ENCODE measurements at places on chromosomes 7 and 10.

- no peak for ATAC-seq
These were observed 175.5 kb upstream of the PLXDC2 start for GRCh38 chr10:19640566-19641263.

GRCh38 chr10:47050618-47051455 is 139.6 kb downstream of the PTPN20 start:
- ATAC-seq: no peak

GRCh38 chr10:89414146-89414878 is at the start of gene IFIT5:
IFIT5 (plus strand) TSS chr10:89414568; CDS start chr10:89414799, 231 bp downstream.
- ATAC-seq: peak; percentile 91

- no peak for ATAC-seq
These were observed 428.8 kb upstream of the C7orf33 start for GRCh38 chr7:148161776-148162175.

DNA sequence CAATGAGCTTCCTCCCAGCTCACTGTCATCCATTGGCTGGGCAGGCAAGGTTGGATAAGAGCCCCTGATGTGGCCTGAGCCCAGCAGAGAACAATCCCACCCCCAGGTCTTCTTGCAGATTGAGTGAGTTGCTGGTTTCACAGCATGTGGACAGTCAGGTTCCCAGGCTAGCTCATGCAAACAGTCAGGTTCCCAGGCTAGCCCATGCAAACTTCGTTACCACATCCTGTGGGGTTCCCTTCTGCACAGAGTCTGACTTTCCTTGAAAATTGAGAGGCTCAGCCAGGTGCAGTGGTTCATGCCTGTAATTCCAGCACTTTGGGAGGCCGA is 67.1 kb downstream of the TMEM130 start:
- ATAC-seq: peak; percentile 10

DNA sequence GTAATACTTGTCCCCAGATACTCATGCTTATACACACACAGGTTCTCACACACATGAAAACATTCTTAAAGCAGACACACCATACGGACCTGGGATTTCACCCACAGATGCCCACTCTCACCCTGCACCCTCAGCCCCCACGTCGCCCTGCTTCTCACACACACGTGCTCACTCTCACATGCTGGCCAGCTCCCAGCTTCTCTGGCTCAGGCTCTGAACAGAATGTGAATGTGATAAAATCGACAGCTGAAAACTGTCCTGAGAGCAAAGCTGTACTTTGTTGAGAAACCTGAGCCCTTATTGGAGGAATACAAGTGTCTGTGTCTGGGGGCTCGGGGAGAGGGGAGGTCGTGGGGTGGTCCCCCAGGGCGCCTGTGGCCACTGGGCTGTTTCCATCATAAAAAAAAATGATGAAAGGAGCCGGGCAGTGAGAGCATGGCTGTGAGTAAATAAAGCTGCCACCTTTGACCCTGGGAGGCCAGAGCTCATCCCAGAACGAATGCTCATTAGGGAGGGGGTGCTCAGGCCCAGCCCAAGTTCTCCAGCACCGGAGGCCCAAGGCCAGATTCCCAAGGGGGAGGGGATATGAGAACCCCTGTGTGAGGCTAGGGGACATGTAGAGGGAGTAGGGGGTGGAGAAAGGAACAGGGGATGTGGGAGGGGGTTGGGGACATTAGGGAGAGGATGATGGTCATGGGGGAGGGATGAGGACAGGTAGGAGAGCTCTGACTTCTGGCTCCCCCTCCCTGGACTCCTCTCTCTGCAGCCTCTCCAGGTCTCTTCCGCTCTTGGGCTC is 18.1 kb upstream of the TLX1 start:
- ATAC-seq: peak; percentile 39

DNA sequence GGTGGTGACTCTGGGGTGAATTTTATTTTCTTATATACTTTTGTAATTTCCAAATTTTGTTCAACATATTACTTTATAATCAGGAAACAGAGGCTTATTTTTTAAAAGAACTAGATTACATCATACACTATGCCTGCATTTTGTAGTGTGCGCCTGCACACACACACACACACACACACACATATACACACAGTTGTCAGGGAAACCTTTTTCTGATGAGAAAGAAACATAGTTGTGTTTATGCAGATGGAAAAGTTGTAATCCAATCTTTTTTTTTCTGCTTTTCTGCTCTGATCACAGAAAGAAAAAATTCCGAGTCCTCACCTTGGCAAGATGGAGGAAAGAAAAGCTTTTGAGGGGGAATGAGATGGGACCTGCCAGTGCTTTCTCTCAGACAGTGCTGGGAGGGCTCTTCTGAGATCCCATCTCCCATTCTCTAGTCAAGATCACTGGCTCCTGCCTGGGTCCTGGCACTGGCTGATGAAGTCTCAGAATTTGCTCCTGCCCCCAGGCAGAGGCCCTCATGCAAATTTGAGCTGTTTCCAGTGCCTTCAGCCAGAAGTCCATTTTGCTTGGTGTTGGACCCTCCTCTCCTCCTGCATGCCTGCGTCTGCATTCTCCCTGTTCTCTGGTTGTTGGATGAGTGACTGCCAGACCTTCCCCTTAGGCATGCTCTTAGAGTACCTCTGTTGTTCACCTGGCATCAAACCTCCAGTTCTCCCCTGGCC is 59.7 kb downstream of the TLL2 start:
- peak; percentile 31 for ATAC-seq

DNA sequence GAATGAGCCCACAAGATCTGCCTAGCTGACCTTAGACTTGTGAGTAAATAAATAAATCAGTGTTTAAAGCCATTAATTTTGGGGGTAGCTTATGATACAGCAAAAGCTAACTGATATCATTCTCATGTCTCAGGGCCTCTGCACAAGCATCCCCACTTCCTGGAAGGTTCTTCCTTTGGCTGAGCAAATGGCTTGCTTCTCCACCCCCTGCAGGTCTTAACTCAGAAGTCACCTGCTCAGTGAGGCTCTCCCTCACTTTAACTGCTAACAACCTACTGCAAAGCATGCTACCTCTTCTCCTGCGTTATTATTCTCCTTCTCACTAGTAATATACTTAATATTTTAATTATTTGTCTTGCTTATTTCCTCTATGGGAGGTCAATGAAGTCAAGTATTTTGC is 167.3 kb downstream of the TPK1 start:
- ATAC-seq: no peak

- ATAC-seq: no peak
These were observed 411.1 kb downstream of the GFRA1 start for GRCh38 chr10:115861864-115862263.

DNA sequence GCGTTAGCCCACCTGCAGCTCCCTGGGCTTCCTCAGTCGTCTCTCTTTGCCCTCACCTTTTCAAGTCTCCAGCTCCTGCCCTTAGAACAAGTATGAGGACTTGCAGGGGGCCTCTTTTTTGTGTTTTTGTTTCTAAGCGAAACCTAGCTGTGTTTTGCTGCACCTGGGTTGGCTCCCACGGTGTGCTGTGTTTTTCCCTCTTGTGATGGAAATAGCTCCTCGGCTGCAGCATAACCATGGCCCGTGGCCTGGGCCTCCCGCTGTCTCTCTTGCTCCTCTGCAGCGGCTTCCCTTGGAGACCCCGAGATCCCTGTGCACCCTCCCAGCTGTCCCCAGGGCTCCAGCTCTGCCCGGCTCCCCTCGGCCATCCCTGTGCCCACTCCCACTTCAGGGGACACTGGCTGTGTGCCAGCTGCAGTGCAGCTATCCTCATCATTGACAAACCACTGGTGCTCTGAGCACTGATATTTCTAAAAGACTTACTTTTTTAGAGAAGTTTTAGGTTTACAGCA is 75.6 kb upstream of the TCERG1L start:
- no peak for ATAC-seq

- no peak for ATAC-seq
These were observed 73.3 kb downstream of the CHST15 start for GRCh38 chr10:124019886-124020797.

- ATAC-seq: peak; percentile 68
These were observed 22.3 kb downstream of the BRAF start for GRCh38 chr7:140902303-140902953.

DNA sequence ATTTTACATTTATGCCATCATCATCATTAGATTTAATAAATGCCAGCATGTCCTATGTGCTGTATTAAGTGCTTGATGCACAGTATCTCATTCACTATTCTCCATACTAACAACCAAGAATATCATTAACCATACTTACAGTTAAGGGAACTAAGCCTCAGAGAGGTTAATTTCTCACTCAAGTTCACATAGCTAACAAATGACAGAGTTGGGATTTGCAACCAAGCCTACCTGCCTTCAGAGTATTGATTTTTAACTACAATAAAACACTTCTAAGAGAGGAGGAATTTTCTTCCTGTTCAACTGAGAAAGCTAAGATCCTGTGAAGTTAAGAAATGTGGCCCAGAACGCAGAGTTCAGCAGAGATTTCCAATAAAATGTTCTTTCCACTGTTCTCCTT is 403.0 kb downstream of the KCNMA1 start:
- no peak for ATAC-seq

- no peak for ATAC-seq
These were observed 282.3 kb downstream of the GATA3 start for GRCh38 chr10:8336629-8337331.

DNA sequence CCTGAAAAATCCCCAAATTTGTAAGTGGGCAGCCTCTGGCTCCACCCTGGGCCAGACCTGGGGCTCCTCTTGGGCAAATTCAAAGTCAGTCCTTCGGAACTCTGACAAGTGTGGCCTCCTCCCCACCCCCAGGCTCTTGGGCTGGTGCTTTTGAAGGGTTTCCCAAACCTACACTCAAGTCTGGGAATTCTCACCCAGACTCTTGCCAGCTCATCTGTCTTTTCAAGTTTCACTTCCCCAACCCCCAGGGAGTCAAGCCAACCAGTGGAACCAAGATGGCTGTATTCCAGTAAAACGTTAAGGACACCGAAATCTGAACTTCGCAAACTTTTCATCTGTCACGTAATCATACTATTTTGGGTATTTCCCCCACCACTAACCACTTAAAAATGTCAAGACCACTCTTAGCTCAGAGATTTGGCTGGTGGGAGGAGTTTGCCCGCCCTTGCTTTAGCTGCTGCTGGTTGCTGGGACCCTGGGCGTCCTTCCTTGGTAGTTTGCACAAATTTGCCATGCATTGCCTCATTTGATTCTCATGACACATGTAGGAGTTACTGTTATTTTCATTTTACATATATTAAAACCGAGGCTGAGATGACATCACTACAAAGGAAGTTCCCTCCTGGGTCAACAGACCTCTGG is 1.7 kb upstream of the MYO1G start:
- peak; percentile 71 for ATAC-seq

DNA sequence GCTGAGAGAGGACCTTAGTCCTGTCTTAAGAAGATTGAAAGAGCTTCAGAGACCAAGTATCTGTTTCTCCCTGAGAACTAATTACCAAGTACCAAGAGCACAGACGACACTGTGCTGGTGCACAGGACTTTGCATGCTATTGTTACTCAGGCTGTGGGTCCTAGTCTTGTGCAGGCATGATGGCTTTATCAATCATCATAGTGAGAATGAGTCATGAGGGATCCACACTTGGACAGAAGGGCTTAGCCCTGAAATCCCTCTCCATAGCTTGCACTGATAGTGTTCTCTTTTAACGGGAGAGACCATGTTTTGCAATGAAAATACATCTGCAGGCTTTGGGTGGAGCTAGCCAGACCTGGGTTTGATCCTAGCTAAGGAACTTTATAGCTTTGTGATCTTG is 93.3 kb downstream of the SORCS3 start:
- ATAC-seq: no peak

- peak; percentile 98 for ATAC-seq
These were observed 78.9 kb downstream of the MKI67 start for GRCh38 chr10:128047351-128047750.

GRCh38 chr10:63767138-63767801 is 246.1 kb downstream of the REEP3 start:
- ATAC-seq: no peak

- no peak for ATAC-seq
These were observed 69.6 kb upstream of the VWC2 start for GRCh38 chr7:49703881-49704280.

DNA sequence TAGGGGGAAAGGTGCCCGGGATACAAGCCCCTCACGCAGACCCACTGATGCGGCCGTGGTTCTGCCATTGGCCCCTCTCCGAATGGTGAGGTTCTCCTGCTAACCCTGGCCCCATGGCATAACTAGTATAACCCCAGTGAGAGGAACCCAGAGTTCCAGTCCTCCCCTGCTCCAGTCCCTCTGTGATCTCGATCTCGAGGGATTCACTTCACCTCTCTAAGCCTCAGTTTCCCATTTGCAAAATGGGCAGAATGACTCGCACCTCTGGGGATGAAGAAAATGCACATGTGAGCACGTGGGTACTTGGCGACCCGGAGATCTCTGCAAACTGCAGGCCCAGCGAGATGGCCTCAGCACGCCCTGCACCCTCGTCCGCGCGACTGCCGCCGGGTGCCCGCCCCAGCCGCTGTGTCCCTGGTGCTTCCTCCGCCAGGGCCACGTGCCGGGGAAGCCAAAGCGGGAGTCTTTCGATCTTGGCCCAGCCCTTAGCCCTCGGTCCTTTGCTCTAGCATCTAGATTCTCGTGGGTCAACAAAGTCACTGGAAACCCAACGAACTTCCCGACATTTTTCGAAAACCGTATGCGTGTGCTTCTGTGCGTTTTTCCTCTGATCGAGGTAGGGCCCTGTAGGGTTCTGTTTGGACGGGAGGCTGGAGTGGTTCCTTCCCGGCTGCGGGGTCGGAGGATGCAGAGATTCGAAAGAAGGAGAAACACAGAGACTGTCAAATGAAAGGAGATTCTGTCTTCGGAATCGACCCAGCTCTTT is 169.8 kb downstream of the UBE2H start:
- no peak for ATAC-seq

GRCh38 chr7:70097645-70098044 is 499.4 kb downstream of the AUTS2 start:
- ATAC-seq: no peak

DNA sequence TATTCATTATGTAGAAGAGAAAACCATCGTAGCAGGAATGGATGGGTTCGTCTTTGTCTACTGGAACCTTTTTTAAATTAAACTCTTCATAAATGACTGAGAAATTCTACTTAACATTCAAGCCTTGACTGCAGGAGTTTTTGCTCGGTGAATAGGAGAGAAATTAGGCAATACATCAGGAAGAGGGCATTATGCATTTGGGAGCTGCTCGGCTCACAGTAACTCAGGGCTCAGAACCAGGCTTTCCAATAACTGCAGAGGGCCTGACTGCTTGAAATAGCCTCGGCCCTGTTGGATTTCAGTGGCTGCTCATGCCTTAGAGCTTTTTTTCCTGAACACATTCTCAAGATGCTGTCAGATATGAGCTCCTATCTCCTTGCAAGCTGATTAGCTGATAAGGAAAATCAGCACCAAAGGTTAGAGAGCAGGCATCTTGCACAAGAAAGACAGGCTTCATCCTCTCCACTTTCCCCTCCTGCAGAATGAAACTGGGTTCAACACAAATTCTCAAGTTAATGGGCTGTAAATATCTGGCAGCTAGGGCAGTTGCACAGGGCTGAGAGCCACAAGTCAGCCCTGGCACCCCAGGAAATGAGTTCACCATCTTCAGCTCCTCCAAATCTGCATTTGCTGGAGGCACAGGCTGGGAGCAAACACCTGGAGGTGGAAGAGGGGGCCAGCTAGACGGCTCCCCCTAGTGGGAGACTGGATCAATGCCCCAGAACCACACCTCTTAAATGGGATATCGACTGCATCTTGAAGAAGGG is 24.3 kb downstream of the TECTB start:
- peak; percentile 57 for ATAC-seq
